ENCODE measurements at places on chromosomes 1 and 21.

DNA sequence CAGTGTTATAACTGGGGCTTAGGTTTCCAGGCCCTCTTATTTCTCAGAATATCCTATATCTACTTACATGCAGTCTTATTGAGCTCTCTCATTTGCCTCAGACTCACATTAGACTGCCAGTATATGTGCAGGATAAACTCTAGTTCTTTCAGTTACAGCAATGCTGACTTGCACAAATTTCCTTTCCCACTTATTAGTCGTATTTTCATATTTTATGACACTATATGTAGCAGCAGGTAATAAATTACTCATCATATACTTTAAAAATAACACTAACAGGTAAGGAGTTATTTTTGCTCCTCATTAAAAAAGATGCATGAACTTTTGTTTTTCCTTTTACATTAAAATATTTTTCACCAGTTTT lies 65.7 kb downstream of the GADD45A start:
- DNase-seq, result no peak

DNA sequence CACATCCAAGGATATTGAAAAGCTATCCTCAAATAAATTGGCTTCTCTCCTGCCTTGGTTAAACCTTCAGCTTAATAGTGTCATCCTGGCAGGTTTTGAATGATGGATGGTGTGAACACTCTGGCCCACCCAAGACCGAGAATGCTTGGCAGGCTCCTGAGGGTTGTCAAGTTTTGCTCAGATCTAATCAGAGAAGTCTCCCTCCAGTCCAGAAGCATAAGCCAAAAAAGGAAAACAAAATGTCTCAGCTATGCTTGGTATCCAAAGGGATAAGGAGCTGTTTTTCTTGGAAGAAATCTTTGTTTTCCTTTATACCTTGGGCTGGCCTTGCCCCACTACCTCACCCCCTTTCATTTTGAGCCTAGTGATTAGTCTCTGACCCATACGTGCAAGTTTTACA lies 172.7 kb downstream of the CRB1 start:
- DNase-seq, result no peak

- no peak for DNase-seq
These were observed 51.0 kb downstream of the EPB41 start for GRCh38 chr1:28965271-28965870.

GRCh38 chr1:147171399-147172167 lies 687 bp downstream of the PRKAB2 start:
- DNase-seq, result no peak

DNA sequence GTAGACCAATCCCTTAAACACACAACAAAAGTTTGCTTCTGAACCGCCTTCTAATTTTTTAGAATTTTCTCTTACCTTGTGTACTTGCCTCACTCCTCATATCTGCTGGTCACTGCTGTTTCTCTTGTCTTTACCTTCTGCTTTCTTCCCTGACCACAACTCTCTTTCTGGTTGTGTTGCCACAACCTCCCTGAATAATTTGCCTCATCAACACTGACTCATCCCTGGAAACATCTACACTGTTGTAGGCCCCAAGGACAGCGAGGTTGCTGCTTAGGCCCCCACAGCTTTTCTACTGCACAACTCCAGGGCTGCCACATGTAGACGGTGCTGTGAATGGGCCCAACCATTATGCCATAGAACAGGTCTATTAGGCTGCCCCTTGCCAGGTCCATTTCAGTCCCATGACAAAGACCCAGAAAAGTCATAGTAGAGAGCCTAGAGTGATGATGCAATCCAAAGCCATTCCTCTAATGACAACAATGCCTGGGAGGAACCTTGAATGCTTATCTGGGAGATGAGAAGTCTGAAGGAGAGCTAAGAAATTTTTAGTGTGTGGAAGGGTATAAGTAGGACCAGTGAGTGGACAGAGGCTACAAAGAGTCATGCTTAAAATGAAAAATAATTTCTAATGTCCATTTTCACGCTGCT lies 36.6 kb upstream of the LCE5A start:
- no peak for DNase-seq

GRCh38 chr21:35400233-35400939 lies 351.3 kb upstream of the RUNX1 start:
- peak; percentile 15 for DNase-seq

DNA sequence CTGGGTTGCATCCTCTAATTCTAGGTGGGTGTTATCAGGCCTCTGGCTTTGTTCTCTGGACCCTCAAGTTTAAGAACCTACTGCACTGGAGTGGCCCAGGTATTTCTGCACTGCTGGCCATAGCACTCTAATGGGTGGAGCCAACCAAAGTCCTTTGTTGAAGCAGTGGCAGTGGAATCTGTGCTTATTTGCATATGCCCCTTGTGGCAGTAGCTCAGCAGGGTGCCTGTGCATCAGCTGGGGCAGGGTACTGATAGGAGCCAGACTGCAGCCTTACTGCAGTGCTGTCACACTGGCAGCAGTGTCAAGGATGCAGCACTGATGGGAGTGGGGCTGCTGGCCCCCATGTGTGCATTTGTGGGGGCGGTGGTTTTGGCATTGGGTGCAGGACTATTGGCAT lies 660.6 kb downstream of the LRRIQ3 start:
- DNase-seq, result no peak

DNA sequence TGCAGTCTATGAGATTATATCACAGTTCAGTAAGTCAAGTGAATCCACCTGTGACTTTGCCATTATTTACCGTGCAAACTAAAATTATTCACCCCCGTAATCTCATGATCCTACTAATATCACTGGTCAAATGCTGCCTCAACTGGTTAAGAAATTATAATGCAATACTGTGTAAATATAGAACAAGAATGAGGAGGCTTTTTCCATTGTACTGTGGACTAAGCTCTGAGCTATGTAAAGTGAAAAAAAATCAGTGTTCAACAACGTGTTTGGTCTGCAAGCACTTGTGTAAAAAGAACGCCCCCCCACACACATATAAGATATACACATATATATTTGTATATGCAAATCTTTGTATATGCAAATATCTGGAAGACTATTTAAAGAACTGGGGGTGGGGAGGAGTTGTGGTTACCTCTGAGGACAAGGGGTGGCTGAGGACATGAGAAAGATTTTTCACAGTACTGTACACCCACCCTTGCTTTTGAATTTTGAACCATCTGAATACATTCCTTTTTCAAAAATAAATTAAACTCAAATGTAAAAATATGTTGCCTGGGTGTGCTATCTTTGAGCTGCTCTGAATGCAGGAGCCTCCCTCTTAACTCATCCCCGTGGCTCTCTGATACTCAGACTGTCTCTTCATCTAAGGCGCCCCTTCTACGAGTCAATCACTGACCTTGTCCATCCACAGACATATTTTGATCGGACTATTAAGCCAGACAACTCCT lies 57.0 kb downstream of the PTP4A2 start:
- no peak for DNase-seq
